ENCODE measurements at places on chromosomes 2 and 18.

GRCh38 chr2:39741871-39742270, 37.2 kb downstream of the THUMPD2 start:
- no peak for DNase-seq

DNA sequence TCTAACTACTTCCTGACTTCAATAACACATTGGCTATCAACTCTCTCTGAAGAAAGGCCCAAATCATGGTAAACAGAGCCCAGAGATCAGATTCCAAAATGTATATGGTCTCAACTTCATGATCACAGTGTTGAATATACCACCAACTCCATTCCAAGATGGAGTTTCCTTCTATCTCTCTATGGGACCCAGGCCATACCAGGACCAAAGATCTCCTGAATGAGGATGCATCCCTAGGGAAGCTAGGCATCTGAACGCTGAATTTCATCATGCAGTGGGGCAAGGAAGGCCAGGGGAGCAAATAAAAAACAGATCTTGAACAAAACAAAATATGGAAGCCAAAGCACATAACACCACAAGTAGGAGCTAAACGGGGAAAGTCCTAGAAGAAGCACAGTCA, 320.7 kb upstream of the PKDCC start:
- no peak for DNase-seq

DNA sequence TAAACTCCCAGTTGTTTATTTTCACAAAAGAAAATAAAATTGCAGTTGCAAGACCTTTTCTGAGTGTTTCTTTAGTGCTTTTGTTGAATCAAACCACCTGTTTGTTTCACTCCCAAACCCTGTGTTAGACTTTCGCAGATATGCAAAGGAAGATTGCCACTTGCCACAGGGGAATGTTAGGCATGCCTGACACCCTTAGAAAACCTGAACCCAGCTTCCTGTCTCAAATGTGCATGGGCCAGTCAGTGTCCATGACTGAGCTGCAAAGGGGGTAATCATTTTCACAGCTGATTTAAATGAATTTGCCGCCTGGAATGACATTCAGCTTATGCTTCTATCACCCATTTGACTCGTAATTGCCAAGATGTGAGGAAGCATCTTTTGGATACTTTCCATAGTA, 17.5 kb downstream of the TGOLN2 start:
- no peak for DNase-seq

GRCh38 chr18:10299643-10300042, 154.8 kb upstream of the APCDD1 start:
- no peak for DNase-seq

DNA sequence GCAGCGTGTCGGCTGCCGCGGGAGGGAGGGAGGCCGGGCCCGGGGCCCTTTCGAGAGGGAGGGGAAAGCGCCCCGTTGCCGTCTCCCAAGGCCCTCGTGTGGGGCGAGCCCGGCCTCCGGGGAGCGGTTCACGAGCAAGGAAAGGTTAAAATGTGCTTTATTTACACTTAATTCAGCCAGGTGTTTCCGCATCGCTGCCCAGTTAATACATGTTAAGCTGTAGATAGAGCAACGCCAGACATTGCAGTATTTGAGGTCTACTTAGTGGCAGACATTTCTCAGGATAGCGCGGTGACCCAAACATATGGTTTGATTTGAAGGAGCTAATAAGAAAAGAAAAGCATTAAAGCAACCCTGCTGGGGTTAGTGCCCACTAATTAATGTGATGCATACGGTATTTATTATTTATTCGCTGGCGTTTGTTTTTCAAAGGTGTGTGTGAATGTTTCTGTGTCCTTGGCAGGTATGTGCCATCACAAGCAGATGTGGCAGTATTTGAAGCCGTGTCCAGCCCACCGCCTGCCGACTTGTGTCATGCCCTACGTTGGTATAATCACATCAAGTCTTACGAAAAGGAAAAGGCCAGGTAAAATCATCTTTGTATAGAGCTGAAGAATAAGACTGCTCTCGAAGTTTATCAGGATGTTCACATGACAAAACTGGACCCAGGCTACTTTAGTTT, 571 bp downstream of the EEF1B2 start:
- peak; percentile 64 for DNase-seq

GRCh38 chr18:41922176-41922575, 32.9 kb upstream of the PIK3C3 start:
- no peak for DNase-seq

DNA sequence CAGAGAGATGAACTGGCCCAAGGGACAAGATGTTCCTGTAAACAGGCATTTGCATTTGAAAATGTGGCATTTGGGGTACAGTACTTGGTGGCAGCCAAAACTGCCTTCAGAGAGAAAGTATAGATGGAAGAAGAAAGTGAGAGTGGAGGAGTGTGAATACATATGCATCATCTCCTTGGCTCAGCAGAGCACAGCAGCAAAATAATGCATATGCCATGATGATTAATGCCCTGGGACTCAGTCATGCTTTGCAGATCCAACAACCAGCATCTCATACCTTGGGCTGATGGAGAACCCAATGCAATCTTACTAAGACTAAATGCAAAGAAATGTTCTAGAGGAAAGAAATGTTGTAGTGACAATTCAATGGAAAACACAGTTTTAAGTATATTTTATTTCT, 29.7 kb upstream of the CYTIP start:
- no peak for DNase-seq

- no peak for DNase-seq
Observed at GRCh38 chr2:85133751-85134254, 611 bp downstream of the TCF7L1 start.

DNA sequence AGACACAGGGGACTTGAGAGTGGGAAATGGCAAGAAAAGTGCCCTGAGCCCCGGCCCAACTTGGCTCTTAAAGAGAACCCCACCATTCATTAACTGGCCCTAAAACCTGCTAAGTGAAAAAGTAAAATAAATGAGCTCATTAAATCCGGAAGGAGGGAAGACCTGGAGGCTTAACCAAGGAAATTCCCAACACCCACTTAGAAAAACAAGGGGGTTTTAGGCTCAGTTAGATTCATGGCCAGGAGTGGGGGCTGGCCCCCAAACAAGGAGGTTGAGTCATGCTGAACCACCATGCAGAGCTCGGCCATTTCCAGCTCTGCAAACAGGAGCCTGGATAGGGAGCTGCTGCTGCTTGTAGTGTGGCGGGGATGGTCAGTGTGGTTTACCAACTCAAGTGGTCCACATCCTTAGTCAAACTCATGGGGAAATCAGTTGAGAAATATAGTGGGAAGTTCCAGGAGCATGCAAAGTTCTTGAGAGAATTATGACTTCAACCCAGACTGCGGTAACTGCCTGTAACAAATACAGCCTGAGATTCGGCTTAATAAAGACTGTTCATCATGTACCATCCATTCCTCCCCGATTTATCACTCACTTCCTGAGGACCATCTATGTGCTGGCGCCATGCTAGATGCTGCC, 39.7 kb upstream of the MRPL19 start:
- no peak for DNase-seq

- no peak for DNase-seq
Observed at GRCh38 chr2:219400562-219400961, 12.8 kb upstream of the DNPEP start.

- DNase-seq, result no peak
Observed at GRCh38 chr18:6370886-6371635, 43.6 kb downstream of the L3MBTL4 start.

DNA sequence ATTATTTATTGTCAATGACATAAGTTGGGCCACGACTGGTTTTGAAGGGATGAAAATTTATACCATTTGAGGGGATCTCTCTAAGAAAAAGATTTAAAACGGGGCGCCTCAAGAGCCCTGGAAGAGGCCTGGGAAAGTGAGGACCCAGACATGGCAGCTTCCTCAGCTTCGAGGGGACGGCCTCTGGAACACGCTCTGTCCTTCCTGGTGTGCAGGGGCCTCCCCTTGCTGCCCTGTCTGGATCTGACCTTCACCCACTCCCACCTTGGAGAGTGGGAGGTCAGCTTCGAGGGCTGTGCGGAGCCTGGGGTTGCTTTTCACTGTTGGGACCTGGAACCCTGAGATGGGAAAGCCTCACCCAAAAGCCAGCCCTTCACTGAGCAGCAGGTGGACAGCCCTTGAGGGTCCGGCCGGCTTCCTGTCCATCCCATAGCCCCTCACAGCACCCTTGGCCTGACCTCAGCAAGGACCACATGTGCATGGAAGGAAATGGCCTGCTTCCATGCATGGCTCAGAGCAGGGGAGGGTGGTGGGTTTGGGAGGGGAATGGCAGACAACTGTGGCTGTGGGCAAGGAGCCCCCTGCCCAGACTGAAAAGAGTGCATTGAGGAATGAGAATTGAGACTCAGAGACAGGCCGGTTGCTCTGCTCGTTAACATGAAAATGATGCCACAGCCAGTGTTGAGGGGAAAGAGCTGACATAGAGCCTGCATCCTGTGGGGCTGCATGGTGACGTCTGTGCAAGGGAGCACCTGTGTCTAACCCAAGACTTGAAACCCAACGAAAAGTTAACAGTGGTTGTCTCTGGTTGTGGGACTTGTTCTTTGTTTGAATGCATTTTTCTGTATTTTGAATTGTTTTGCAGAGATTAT, 16.3 kb downstream of the FBLN7 start:
- peak; percentile 14 for DNase-seq

GRCh38 chr2:41886757-41887156, 161.1 kb upstream of the PKDCC start:
- no peak for DNase-seq
